Activated CD4-positive, alpha-beta memory T cell treated with anti-CD3 and anti-CD28 coated beads, Interleukin-2, amount 10 ng/mL, durations not matched to agents 7 days and 5 days (primary cell): ENCODE measurements at places on chromosomes 1 and 21. TPM values are rescaled to one million over a fixed set of nuclear protein-coding genes. Genes with fewer than 3 reads are reported as not detected.

LENEP gene
- total RNA-seq, result 1.2 TPM

FOXD3 gene
- total RNA-seq, result not detected

LCE2A gene
- not detected for total RNA-seq

ZSWIM5 gene
- 0.30 TPM for total RNA-seq

TNFRSF14 gene
- total RNA-seq, result 173 TPM

GRCh38 chr21:26050857-26051256 is 119.7 kb downstream of the APP start:
- no peak for DNase-seq

DNA sequence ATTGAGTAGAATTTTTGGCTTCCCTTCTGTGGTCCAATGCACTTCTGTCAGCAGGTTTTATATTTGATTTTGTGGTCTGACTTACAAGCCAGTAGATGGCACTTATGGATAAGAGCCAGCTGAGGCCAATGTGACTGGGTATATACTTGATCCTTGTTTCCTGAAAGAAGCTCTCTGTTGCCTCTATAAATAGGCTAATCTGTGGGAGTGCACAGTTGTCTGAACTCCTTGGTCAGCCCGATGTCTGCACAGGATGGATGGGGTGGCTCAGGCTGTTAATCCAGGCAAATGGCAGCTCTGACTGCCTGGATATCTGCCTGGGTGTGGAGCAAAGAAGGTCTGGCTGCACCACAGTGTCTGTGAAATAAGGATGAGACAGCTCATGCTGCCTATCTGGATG is 1183.7 kb upstream of the PRMT6 start:
- no peak for DNase-seq

DNA sequence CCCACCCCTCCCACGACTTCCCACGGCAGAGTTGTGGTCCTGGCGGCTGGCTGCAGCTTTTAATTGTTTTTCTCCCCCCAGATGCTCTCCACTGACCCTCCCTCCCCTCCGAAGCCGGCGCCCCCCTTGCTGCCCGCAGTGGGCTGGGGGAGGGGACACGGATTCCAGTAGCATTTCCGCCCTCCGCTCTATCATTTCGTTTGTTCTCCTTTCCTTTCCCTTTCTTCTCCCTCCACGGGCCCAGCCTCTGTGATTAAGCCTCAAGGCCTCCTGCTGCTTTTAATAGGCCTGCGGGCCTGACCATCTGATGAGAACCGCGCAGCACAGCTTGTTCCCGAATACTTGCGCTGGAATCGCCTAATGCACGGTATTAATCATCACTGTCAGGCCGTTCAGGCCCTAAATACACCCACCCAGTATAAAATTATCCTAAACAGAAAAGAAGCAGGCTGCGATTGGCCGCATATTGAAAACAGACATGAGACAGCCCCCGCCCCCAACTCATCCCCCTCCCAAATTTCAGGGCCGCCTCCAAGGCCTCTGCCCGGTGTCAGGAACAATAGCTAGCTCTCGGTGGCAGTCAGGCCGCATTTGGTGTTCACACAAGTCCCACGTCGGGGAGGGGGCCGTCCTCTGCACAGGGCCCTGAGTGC is 102.0 kb upstream of the ARHGEF16 start:
- DNase-seq, result no peak

DNA sequence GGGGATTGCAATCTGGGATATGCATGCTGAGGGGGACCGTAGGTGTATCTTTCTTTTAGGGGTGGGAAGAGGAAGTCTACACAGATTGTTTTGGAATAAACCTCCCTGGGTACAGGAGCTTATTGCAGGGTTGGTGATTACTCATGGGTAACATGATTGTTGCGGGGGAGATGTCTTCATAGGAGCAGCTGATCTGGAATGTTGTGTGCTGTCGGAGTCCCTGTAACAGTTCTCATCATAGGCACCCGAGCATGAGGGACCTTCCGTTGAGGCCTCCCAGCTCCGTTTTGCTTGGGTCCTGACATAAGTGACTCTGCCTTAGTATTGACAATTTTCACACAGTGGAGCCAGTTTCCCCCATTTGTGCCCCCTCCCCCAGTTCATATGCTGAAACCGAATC is 4.2 kb upstream of the PRXL2B start:
- no peak for DNase-seq

DNA sequence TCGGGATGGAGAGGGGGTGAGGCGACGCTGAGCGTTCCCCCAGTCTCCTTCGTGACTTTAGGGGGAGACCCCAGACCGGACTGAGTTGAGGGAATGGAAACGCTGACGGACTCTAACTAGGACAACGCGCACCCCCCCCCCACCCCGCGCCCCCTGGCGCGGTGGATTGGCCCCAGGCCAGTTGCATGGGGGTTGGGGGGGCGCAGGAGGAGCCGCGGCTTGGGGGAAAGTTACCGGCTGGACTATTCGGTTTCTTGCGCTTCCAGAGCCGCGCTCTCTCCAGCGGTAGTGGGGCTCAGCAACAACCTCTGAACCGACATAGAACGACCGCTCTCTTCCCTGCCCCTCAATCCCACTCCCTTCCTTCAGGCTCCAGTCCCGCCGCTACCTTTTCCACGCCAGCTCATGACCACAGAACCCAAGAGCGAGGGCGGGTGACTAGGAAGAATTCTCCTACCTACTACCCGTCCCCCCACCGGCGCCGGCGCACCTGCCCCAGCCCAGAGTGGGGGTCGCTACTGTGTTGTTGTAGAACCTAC is 694 bp downstream of the ZBTB7B start:
- DNase-seq, result peak; percentile 26

- DNase-seq, result no peak
Measured at GRCh38 chr1:57377339-57378139, 46.3 kb downstream of the DAB1 start.

DNA sequence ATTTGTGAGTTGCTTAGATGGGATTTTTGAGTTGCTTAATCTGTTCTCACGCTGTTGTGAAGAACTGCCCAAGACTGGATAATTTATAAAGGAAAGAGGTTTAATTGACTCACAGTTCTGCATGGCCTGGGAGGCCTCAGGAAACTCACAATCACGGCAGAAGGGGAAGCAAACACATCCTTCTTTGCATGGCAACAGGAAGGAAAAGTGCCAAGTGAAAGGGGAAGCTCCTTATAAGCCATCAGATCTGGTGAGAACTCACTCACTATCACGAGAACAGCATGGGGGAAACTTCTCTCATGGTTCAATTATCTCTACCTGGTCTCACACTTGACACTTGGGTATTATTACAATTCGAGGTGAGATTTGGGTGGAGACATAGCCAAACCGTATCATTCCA is 10.3 kb downstream of the CLIC6 start:
- DNase-seq, result no peak

DNA sequence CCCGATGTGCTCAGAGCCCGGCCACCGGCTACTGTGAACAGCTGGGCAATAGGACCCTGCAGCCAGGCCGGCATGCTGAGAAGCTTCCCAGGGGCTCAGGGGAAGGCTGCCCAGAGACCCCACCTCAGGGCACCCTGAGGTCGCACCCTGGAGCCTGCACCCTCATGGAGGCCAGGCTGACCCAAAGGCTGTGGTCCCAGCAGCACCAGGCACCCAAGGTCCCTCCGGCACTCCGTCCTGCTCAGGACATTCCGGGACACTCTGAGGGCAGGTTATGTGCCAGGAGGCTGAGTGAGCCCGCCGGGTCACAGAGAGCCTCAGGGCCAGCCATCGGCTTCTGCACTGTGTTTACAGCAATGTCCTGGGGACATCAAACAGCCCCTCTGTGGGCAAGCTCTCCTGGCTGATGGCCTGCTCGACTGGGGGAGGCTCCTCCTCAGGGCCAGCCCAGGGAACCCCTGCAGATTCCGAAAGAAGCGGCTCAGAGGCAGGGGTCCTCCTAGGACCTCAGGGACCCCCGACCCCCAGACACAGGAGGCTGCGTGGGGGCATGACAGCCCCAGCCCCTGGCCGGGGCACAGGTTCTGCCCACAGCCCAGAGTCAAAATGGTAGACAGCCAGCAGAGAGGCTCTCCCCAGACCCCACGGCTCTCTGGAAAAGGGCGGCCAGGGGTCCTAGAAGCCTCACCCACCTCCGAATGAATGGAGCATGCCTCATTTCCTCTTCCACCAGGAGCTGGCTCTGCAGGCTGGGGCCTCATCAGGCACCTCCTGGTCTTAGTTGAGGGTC is 8.2 kb downstream of the SLC19A1 start:
- DNase-seq, result no peak
